ENCODE measurements at places on chromosomes 4 and X. TPM values are rescaled to one million over a fixed set of nuclear protein-coding genes. Genes with fewer than 3 reads are reported as not detected.

GRCh38 chr4:10181745-10182445 is 65.3 kb upstream of the WDR1 start:
- DNase-seq = no peak
- no peak overlapping the region for H3K27ac ChIP-seq
- H3K4me3 ChIP-seq = no peak overlapping the region
- H3K36me3 ChIP-seq = no peaks in the 10 kb centered on the region
- no peaks in the 10 kb centered on the region for H3K27me3 ChIP-seq

DNA sequence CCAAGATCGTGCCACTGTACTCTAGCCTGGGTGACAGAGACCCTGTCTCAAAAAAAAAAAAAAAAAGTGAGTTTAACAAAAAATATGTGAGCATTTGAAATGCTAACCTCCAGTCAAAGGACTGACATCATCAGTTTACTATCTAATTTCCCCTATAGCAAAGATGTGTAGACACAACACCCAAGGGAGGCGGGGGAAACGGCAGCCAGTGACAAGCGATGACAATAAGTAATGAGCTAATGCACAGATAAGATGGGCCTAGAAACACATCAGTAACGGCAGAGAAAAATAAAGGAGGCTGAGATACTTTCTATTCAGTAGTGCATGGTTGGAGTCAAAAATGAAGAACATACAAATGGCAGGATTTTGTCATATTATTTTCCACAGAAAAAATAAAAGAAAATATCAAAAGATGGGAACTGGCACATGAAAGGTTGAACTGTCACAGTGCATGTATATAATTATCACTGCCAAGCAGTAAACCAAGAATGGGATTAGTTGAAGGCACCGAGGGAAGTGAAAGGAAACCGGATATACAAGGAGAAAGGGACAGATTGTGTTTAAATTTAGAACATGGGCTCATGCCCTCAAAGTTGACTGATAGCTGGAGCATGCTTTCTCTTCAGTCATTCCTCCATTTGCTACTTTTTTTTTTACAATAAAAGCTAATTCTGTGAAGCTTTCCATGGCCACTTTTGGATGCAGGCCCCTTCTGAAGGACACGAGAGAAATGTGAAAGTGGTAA is 41.8 kb downstream of the IGFBP7 start:
- no peak overlapping the region for H3K27ac ChIP-seq
- no peaks in the 10 kb centered on the region for H3K27me3 ChIP-seq
- H3K36me3 ChIP-seq = no peaks in the 10 kb centered on the region
- DNase-seq = no peak
- H3K4me3 ChIP-seq = no peak overlapping the region

DNA sequence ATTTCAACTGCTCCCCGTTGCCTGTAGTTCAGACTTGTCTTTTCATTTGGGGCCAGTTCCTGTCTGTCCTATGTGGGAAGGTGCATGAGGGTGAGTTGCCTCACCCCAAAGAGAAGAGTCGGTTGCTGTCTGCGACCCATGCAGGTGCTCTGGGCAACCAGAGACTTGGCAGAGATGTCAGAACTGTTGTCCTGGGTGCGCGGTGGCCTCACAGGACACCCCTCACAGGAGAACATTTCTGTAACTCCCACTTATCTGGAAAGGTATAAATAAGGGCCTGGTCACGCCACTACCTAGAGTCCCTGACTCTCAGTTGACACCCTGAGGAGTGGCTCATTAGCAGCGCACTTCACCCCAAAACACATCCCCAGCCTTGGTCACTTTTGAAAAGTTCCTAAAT is 9.7 kb upstream of the NAT8L start:
- H3K4me3 ChIP-seq = no peak overlapping the region
- DNase-seq = peak; percentile 18
- no peaks in the 10 kb centered on the region for H3K36me3 ChIP-seq
- H3K27me3 ChIP-seq = no peaks in the 10 kb centered on the region
- no peaks in the 10 kb centered on the region for H3K4me1 ChIP-seq

CENPVL1 gene
- total RNA-seq = not detected

NSUN7 gene
- 4.9 TPM for total RNA-seq

Measured in Peyer's patch (tissue), 4 donors.